ENCODE measurements at places on chromosomes 6 and 20.

DNA sequence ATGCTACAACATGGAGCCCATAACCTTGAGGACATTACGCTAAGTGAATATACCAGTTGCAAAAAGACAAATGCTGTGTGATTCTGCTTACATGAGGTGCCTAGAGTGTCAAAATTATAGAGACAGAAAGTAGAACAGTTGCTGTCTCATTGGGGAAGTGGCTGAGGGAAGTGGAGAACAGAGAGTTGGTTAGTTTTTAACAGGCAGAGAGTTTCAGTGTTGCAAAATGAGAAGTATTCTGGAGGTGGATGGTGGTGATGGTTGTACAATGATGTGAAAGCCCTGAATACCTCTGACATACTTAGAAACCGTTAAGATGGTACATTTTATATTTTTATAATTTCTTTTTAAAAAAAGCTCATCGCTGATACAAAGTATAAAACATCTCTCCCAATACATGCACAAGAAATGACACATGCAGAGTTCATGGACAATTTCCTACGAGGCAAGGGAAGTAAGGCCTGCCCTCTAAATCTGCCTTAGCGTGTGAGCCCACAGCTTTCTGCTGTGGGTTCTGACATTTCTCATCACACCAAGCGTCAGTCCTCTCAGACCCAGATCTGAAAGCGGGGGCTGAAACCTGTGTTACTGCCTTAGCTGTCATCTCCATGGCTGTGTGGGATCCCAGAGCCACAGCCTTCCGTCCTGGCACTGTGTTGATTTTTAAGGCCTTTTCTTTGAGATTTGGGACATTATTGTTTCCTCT lies 126.0 kb downstream of the RNASET2 start:
- no peak for DNase-seq

- DNase-seq: peak; percentile 67
Observed at GRCh38 chr6:82144852-82145340, 102.6 kb downstream of the IBTK start.

DNA sequence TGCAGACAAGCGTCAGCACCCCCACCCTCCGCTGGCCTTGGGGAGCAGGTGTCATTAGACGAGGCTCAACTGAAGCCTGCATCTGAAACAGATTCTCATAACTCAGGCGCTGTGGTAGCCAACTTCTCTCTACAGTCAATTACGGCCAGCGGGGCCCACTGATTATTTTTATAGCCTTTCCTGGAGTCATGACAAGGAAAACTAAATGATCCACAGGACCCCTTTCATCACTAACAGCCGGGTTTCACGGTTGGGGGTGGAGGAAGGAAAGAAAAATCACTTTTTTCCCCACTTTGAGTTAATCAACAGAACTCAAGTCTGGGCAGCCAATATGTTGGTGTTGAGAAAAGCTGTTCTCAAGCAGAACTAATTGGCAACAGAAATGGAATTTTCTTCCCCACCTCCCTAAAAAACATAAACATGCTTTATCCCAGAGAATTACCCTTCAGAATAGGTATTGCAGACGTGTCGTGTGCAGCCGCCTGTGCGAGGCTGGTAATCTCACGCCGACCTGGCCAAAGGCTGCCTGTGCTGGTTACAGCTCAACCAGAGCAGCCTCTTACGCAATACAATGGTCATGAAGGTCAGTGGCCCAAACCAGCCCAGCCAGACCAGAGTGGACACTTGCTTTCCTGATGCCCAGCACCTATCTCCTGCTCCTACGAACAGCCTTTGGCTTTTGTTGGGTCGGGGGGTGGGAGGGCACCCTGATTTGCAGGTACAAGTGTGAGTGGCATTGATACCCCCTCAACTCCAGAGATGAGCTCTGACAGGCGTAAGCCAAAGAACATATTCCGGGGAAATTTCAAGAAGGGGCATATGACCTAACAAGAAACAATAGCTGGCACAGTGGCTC lies 11.0 kb downstream of the RIPOR3 start:
- no peak for DNase-seq

- DNase-seq: no peak
Observed at GRCh38 chr6:139114746-139115145, 20.1 kb upstream of the HECA start.

DNA sequence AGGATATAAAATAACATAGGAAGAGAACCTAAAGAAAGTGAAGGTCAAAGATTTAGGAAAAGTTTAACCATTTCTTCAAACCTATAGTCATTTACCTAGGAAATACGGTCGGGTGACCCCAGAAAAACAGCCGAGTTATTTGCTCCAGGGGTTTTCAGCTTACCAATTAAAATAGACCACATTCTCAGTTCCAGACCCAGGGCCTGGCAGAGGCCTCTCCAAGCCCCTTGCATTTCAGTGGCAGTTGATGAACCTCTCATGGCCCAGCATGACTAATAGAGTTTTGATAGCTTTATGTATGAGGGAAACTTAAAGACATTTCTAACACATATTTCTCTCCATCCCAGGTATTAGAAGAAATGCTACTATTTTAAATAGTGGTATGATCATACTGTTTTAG lies 113.5 kb downstream of the OGFRL1 start:
- no peak for DNase-seq

GRCh38 chr20:53597521-53598120 lies 4.0 kb upstream of the ZNF217 start:
- no peak for DNase-seq

DNA sequence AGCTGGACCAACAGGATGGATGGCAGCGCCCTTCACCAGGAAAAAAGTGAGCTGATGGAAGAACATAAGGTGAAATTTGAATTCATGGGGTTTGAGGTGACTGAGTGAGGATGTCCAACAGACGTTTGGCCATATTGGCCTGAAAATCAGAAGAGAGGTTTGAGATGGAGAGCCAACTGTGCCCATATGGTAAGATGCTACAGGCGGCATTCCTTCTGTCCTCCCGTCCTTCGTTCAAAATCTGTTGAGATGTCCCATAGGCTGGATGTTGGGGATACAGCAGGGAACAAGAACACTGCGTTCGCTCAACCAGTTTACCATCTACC lies 468 bp upstream of the CMTR1 start:
- no peak for DNase-seq

GRCh38 chr6:73182021-73182607 lies 43.2 kb downstream of the KHDC1L start:
- DNase-seq: no peak

DNA sequence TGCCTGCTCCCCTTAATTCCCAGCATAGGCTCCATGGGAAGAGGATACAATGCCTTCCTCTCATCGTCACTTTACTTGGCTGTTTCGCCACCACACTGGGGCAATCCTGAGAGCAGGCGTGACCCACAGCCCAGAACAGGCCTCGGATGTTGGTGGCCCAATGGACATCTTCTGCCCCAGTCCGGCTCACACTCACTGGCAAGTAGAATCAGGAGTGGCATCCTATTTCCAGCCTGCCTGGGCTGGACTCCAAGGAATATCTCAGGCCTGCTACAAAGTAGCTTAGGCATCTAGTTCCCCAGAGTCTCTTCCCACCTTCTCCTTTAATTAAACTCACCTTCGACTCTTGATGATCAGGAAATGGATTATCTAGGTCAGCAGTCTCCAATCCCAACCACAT lies 110.5 kb downstream of the LRFN2 start:
- no peak for DNase-seq

GRCh38 chr6:53647462-53648094 lies 18.0 kb downstream of the KLHL31 start:
- no peak for DNase-seq

DNA sequence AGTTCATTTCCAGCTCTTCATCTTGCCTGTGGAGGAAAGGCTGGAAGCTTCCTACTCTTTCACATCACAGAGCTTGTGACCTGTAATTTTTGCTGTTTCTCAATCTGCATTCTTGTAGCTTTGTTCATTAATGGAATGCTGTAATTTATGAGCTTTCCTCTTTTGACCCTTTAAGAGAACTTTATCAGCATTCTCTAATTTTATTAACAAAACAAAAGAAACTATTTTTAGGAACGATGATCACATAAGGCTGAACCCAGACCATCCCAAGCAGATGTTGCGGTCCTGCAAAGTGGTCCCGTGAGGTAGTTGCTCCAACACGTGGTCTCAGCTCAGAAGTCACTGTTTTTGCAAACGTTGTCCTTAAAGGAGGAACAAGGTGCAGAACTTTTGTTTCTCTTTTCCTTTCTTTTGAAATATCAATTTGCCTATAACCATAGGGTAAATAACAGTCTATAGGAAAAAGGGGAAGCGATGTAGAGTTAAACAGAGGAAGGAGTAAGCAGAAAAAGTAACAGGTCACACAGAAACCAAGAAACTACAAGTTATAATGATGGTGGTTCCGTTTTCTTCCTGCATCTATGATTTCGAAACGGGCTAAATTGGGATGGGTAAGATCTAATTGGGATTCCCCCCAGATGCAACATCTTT lies 121.3 kb upstream of the PHACTR1 start:
- no peak for DNase-seq

DNA sequence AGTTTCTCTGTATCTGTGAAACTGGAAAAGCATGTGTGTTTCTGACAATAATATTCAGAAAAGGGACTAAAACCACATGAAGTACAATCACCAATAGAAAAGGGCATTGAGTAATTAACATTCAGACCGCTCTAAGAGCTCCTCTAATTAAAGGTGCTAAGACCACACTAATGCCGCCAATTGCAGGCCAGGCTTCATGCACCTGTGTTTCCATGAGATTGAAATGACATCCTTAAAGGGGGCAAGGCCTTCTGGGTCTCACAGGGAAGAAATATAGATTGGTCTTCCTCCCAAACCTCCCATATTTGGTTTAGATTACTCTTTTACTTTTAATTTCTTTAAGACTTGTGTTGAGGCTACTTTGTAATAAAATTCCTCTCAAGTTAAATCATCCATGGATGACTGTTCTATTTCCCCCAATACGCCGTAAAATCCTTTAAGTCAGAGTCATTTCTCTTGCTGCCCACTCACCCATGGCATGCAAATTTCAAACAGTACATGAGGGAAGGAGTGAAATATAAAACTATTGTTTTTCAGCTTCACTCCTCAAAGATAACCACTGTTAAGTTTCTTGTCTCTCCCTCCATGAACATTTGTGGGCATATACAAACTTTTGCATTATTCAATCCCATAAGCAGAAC lies 110.6 kb downstream of the UBE3D start:
- no peak for DNase-seq

DNA sequence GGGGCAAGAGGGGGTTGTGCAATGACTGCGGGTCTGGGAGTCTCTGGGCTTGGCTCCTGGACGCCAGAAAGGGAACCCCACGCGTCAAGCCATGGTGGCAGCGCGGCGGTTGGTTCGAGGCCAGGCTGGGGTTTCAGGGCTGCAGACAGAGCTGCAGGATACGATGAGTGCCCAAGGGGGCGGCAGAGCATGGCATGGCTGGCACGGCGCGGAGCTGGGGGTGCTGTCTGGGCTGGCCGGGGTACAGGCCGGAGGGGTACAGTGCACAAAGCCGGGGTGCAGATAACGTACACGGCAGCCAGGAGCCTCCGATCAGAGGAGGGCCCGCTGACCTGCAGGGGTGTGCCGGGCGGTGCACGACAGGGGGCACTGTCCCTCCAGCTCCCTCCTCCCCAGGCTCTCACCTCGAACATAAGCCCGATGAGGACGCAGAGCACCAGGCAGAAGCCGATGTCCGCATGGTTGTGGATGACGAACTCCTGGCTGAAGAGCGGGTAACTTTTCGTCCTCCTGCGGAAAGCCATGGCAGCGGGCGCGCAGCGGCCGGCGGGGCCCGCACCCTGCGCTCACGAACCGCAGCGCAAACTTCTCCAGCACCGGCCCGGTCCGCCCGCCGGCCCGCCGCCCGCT lies 353 bp downstream of the TRAM2 start:
- DNase-seq: peak; percentile 73

GRCh38 chr20:51562332-51563173 lies 20.0 kb upstream of the NFATC2 start:
- DNase-seq: peak; percentile 89

DNA sequence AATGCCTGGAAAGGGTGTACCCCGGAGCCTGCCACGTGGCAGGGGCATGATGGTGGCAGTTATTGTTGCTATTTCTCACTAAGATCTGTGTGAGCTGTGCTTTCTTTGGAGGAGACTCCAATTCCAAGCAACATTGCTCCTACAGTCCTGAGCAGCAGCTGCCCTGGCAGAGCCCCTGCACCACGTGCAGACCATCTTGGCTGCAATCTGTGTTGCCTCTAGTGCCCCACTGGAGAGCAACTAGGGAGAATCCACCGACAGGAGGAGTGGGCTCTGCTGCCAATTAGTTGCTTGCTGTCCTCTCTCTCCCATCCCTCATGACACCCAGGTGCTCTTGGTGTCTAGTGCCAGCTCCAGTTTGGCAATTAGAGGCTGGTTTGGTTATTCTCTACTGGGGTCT lies 116.0 kb downstream of the PXDC1 start:
- no peak for DNase-seq

- DNase-seq: no peak
Observed at GRCh38 chr20:56783826-56784225, 154.7 kb downstream of the TFAP2C start.

DNA sequence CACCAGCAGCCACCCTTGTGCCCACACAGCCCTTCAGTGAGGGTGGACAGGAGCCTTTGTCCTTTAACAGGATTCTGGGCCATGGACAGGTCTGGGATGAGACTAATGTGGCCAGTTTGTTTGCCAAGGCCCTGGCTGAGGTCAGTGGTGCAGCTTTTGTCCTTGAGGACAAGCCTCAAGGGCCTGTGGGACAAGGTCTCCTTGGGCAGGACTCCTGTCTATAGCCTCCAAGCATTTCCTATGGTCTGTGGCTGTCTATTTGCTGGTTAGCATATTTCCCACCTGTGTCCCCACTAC lies 44.1 kb downstream of the SUN5 start:
- DNase-seq: no peak

- no peak for DNase-seq
Observed at GRCh38 chr20:34600892-34601653, 42.6 kb downstream of the MAP1LC3A start.

GRCh38 chr20:2747676-2748235 lies 52.7 kb downstream of the CPXM1 start:
- DNase-seq: no peak

DNA sequence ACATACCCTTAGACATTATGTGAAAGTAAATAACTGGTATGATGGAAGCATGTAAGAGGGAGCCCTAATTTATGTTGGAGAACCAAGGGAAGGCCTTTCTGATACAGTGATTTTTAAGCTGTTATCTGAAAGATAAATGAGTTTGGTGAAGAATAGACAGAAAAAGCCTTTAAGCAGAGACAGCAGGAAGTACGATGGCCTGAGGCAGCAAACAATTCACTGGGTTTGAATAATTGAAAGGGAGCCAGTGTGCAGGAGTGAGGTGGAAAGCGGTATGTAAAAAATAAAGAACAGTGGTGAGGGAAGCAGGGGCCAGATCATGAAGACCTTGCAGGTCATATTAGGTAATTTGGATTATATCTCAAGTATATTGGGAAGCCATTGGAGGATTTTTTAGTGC lies 4.1 kb upstream of the RAB23 start:
- no peak for DNase-seq

- no peak for DNase-seq
Observed at GRCh38 chr20:57877131-57877824, 167.5 kb upstream of the PMEPA1 start.

GRCh38 chr6:78594668-78595066 lies 272.7 kb upstream of the IRAK1BP1 start:
- no peak for DNase-seq

DNA sequence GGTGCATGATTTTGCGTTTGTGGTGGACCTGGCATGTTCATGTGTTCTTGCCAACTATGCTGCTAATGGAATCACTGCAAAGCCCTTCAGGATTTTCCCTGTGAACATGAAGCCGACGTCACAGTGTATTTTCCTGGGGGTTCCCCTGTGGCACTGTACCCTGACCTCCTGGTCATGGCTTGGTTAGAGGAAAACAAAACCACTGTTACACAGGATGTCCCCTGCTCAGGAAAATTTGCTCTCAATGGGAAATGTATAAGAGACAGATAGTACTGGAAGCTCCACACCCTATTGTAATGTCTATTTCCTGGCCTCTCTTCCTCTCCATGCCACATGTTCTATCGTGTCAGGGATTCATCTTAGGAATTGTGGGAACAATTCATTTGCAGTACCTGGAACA lies 19.7 kb downstream of the TSHZ2 start:
- no peak for DNase-seq
